ENCODE measurements at places on chromosomes 3 and 15.

GRCh38 chr3:1400571-1400970, 307.7 kb downstream of the CNTN6 start:
- no peaks in the 10 kb centered on the region for H3K4me1 ChIP-seq
- H3K27ac ChIP-seq = no peak overlapping the region
- no peaks in the 10 kb centered on the region for H3K27me3 ChIP-seq
- H3K36me3 ChIP-seq = no peaks in the 10 kb centered on the region
- H3K4me3 ChIP-seq = no peak overlapping the region

GRCh38 chr3:12312010-12312409, 23.1 kb downstream of the PPARG start:
- no peaks in the 10 kb centered on the region for H3K4me1 ChIP-seq
- ATAC-seq = no peak
- H3K27me3 ChIP-seq = peaks cover 20% of the 10 kb centered on the region
- no peak overlapping the region for H3K27ac ChIP-seq

- ATAC-seq = no peak
- peaks cover under 1% of the 10 kb centered on the region for H3K27me3 ChIP-seq
- H3K36me3 ChIP-seq = no peaks in the 10 kb centered on the region
Observed at GRCh38 chr15:32692286-32692685, 25.5 kb upstream of the GREM1 start.

DNA sequence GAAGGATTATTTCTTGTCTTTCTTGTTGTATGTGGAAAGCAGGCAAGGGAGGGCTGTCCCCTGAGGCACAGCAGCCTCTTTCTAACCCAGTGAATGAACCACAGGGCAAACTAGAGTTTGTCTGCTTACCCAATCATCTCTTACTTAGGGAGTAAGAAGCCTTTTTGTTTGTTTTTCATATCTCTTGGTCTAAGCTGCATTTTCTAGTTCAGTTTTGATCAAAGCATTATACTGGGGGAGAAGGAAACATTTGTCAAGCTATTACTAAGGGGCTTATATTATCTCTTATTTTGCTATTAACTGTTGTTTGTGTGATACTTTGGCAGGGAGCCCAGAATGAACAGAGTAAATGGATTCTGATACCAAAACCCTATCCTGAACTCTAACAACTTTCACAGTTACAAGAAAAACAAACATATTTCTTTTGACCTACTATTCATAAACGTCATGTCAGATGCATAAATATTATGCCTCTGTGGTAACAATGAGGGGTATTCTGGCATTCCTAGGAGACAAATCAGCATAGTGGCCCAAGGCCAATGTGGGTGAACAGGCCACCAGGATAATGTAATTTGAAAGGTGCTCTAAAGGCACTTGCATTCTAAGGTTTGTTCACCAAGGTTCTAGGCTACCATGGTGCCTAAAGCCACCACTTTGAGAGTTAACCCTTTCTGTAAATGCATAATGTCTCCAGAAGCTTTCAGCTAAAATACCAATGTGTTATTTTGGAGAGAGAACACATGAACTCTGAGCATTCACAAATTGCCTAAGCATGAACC, 271.6 kb upstream of the ZPLD1 start:
- no peaks in the 10 kb centered on the region for H3K27me3 ChIP-seq
- H3K27ac ChIP-seq = peak overlapping the region; percentile 13
- ATAC-seq = no peak
- H3K4me3 ChIP-seq = no peak overlapping the region

- H3K27me3 ChIP-seq = no peaks in the 10 kb centered on the region
- peaks cover 82% of the 10 kb centered on the region for H3K4me1 ChIP-seq
- no peak for ATAC-seq
- peaks cover 50% of the 10 kb centered on the region for H3K36me3 ChIP-seq
Observed at GRCh38 chr15:44718180-44718926, 7.0 kb downstream of the B2M start.

DNA sequence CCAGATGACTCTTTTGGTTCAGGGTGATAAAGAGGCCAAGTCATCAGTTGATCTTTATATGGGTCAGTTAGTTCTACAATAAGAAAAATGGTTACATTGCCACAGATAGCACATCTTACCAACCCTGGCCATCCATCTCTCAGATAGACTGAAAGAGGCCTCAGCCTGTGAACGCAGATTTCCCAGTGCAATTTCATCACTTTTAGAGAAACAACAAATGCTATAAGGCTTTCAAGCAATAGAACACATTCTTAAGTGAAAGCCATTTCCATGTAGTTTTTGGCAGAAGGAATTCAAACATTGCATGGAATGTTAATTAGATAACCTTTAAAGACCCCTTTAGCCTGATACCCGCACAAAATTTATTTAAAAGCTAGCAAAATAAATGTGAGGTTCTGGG, 200.6 kb upstream of the ZBTB20 start:
- no peaks in the 10 kb centered on the region for H3K27me3 ChIP-seq
- no peak for ATAC-seq
- H3K27ac ChIP-seq = no peak overlapping the region
- H3K36me3 ChIP-seq = no peaks in the 10 kb centered on the region

DNA sequence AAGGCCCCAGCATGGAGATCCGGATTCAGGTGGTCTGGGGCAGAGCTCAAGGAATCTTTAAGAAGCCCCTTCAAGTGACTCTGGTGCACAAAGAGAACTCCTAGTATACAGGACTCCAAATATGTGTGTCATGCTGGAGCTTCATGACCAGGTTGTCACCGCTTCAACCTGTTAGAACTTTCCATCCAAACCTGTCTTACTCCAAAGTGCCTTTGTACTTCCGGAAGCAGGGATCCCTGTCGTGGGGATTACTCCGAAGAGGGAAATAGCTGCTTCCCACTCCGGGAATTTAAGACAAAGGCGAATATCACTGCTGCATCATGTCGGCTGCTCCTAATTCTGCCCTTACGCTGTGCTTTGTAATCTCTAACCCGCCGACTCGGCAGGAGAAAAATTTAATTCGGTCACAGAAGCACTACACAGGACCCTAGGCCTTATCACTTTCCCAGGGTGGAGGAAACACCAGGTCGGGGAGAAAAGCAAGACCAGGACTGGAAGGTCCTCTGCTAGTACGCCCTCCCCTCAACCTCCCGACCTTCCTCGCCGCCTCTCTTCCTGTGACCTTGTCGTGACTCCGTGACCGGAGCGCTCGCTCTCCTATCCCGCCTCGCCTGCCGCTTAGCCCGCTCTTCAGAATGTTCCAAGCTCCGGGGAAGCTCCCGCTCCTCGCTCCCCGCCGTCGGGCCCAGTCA, 730 bp downstream of the HIGD1A start:
- H3K36me3 ChIP-seq = no peaks in the 10 kb centered on the region
- peaks cover 34% of the 10 kb centered on the region for H3K4me1 ChIP-seq
- peaks cover 12% of the 10 kb centered on the region for H3K27me3 ChIP-seq
- peak overlapping the region; percentile 84 for H3K27ac ChIP-seq

GRCh38 chr3:120160050-120160449, 65.8 kb upstream of the GSK3B start:
- no peaks in the 10 kb centered on the region for H3K27me3 ChIP-seq
- peaks cover 7% of the 10 kb centered on the region for H3K4me1 ChIP-seq
- H3K4me3 ChIP-seq = no peak overlapping the region

DNA sequence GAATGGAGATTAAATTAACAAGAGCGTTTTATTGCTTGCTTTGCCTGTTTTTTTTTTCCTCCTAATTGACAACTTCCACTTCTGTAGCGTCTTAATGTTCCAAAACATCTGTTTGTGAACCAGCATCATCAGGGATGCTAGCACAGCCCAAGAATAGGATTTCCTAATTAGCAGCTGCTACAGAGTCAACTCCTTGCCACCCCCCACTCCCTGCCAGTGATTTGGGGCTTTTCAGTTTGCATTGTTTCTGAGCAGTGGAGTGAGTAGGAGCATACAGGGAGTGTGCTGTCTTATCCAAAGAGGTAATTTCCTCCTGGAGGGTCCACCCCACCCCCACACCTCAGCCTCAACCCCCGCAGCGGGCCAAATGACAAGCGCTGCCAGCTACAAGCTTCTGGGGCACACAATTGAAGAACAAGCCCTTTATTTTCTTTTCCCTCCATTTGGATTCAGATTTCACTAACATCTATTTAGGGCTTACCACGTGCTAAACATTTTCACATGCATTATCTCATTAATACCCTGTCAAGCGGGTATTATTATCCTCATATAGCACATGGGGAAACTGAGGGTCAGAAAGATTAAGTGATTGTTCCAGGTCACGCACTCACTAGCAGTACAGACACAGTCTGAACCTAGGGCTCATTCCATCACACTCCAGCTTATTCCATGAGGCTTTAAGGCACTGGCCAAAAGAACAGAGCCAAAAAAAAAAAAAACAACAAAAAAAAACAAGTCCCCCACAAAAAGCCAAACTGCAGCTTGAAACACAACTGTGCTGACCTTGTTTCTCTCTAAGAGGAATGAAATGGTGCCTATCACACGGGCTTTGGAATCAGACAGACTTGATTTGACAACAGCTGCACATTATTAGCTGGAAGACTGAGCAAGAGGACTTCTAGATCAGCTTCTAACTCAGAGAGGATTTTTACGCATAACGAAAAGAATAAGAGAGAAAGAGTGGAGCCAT, 16.4 kb downstream of the HEG1 start:
- H3K27ac ChIP-seq = no peak overlapping the region
- H3K4me1 ChIP-seq = peaks cover 30% of the 10 kb centered on the region
- H3K36me3 ChIP-seq = peaks cover 6% of the 10 kb centered on the region

DNA sequence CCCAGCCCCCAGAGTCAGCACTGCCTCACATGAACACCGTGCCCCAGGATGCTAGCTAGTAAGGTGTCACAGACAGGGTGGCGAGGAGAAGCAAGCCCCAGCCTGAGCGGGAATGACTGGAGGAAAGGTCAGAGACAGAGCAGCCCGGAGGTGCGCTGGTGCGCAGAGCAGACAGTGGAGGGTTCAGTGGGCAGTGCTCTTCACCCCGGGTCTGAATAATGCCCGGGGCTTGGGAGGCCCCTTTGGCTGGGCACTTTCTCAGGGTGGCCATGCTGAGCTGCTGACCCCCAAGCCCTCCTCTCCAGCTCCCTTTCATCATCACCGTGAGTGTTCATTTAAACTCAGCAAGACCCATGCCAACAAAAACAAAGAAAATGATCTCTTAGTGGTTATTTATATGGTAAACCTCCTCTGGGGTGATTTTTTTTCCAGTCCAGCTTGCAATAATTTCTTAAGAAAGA, 110.8 kb downstream of the VGLL4 start:
- peaks cover 28% of the 10 kb centered on the region for H3K36me3 ChIP-seq
- no peak overlapping the region for H3K4me3 ChIP-seq
- no peaks in the 10 kb centered on the region for H3K27me3 ChIP-seq
- ATAC-seq = no peak

Data from stimulated activated memory B cell treated with anti-CD40 and anti-IgM and Interleukin-4, amounts not matched to agents 10 μg/mL and 1 μg/mL and 100 μg/mL, for 72 hours (primary cell).